ENCODE measurements at places on chromosomes 1 and 21. TPM values are rescaled to one million over a fixed set of nuclear protein-coding genes. Genes with fewer than 3 reads are reported as not detected.

Gene RNASEL
- total RNA-seq = 3.9 TPM

GRCh38 chr1:32937061-32937460, 27.5 kb downstream of the RNF19B start:
- DNase-seq = no peak

Gene HJV
- total RNA-seq = 80.5 TPM

Gene PTPRF
- 241 TPM for total RNA-seq

DNA sequence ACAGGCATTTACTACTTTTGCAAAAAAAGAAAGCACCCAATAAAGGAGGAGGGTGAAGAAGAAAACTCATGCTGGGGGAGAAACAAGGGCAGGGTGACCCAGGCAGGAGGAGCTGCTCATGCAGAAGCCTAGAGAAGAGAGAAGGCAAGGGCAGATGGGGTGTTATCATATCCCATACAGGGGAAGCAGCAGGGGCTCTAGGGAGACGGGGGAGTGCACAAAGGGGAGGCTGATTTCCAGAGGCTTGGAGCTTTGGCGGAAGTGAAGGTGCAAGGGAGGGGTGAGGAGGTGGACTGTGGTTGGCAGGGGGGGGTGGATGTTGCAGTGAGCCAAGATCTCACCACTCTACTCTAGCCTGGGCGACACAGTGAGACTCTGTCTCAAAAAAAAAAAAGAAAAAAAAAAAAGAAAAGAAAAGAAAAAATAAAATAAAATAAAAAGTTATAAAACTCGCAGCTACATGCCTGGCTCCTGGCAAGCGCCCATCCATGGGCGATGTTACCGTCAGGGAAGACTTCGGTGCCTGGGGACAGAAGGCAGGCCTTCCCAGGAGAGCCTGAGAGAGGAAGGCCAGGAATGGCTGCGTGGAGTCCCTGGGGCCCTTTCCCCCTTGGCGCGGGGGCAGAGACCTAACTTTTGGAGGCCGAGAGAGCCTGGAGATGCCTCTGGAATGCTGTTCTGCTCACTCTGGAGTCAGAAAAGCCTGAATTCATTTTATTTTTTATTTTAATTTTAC, 3.3 kb upstream of the FCN3 start:
- no peak for DNase-seq

GRCh38 chr1:172609528-172609927, 49.4 kb upstream of the FASLG start:
- no peak for DNase-seq

GRCh38 chr1:43861337-43861736, 72.3 kb upstream of the ARTN start:
- no peak for DNase-seq

GRCh38 chr1:179228783-179229213, 679 bp downstream of the ABL2 start:
- DNase-seq = peak; percentile 58

DNA sequence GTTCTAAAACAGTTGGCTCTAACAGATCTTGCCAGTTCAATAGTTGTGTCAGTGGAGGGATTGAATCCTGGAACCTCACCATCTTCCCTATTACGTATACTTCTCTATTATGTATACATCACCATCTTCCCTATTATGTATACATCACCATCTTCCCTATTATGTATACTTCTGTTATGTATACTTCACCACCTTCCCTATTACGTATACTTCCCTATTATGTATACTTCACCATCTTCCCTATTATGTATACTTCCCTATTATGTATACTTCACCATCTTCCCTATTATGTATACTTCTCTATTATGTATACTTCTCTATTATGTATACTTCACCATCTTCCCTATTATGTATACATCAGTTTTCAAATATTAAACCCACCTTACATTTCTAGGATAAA, 34.4 kb upstream of the HP1BP3 start:
- DNase-seq = no peak

GRCh38 chr1:158016651-158017335, 23.3 kb downstream of the KIRREL1 start:
- DNase-seq = no peak

Gene ALPL
- total RNA-seq = 3.3 TPM

GRCh38 chr1:51663105-51663504, 46.2 kb downstream of the OSBPL9 start:
- no peak for DNase-seq

DNA sequence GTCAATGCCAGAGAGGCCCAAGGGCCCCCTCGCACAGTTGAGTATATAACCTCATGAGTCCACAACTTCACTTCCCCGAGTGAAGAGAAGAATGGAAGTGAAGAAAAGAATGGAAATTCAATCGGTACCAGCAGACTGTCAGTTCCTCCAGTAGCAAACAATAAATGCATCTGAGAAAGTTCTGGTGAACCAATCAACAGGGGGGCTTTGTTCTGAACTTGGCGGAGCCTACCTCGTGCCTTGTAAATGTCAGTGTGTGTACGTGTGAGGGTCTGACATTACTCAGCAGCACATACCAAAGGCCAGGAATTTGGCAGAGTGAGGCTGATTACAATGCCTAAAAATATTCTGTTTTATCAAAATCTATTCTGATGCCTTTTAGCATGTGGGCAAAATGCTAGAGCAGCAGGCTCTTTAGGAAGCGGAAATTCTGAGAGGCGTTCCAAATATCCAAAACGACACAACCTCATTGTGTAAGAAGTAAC, 238.5 kb downstream of the LTN1 start:
- DNase-seq = no peak

DNA sequence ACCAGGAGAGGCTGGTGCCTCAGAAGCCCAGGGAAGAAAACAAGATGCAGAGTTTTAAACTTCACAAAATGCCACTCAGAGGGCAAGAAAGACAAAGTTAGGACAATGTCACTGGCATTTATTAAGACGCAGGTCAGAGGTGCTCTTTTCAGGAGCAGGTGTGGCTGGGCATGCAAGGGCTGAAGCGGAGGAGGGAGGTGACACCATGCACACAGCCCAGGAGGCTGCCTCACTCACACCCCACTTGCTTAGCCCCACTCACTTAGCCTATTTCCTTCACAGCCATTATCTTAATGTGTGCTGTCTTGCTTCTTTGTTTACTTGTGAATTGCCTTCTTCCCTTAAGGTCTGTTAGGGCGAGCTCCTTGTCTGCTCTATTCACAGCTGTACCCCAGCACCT, 17.2 kb downstream of the HIVEP3 start:
- DNase-seq = no peak

- no peak for DNase-seq
Measured at GRCh38 chr21:40566486-40566885, 280.5 kb downstream of the DSCAM start.

DNA sequence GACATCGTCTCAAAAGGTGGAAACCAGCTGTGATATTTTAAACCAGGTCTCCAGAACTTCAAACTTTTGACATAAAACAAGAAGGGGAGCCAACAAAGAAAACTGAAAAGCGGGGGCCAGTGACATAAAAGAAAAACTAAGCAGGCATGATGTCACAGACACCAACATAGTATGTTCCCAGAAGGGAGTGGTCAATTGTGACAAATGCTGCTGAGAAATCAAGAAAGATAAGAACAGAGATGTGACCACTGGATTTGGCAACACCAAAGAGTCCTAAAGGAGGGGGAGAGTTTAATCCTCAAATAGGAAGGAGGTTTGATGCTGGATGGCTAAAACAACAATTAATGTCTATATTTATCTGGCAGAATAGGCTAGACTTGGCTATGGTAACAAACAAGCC, 2.3 kb upstream of the RNF19B start:
- DNase-seq = no peak

Gene C1orf216
- total RNA-seq = 2.9 TPM

- DNase-seq = no peak
Measured at GRCh38 chr1:188689542-188689941, 1788.1 kb downstream of the BRINP3 start.

DNA sequence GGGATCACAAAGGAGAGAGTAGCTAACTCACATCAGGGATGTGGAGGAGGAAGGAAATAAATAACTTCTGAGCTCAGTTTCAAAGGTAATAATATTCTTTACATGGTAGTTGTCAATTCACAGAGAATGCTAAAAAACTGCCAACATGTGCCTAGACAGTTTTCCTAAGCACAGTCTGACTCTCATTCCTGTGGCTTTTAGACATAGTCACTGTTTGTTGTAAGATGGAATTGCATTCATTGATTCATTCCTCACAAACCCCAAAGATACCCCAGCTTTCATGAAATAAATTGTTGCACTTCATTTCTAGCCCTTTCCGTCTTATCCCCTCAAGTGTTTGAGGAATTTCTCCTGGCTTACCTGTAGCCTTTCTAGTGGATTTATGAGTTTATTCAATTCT, 263.9 kb downstream of the NTNG1 start:
- DNase-seq = no peak

GRCh38 chr1:212977781-212978645, 27.7 kb downstream of the VASH2 start:
- peak; percentile 14 for DNase-seq

- DNase-seq = no peak
Measured at GRCh38 chr1:155127967-155128754, 485 bp downstream of the EFNA1 start.

DNA sequence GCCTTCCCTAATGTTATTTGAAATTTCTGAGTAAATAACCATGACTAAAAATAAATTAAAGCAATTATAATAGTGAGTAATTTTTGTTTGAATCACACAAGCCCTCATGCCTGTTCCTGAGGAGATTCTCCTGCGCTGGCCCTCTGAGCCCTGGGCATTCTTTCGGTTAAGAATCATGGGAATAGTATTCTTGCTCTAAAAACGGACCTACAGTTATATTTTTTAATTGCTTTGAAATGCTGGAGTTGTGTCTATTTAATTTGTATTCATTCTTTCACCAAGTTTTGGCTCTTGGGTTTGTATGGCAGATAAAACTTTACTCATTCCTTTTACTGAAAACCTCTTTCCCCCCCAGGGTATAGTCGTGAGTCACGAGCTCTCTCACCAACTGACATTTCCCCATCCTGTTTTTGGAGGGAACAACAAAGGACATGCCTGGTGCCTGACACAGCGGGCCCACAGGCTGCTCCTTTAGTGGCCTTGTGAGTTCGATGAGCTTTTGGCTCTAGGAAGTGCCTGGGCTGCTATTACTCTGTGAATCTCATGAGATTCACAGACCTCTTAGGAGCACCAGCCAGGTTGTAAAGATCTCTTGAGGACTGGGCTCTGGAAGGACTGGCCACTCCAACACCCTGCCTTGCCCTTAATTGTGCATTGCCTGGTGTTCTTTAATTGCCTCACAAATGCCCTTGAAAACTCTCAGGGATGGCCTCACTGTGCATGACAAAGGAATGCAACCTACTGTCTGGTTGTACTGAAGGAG, 58.6 kb downstream of the DDR2 start:
- no peak for DNase-seq

DNA sequence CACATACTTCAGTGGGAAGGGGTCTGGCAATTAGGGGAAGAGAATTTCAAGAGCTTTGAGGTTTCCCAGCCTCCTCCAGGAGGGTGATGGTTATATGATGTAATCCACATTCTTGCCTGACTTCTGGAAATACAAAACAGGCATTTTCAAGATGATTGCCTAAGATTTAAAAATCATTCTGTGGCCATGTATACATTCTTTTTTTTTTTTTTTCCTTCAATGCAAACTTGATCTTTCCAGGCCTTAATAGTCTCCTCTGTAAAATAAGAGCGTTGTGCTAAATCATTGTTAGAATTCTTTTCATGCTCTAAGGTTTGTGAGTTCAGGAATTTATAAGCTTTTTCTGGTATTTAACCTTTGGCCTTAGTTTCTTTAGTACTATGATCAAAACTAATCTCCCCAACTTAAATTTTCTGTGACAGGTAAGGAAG, 192.3 kb upstream of the HMCN1 start:
- DNase-seq = no peak

DNA sequence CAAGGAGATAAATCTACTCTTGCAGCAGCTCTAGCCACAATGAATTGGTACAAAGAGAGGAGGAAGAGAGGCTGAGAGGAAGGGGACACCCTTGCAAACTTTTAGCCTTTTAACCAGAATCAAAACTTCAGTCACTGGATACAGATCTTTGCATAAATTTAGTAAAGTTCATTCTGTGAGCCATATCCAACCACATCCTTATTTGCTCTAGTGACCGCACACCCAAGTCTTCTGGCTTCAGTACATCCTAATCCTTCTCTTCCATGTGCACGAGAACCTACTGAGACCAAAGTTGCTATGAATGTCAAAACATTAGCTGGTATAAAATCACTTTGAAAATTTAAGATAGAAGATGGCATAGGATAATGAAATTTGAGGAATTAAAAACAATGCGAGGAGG, 21.9 kb upstream of the PLD5 start:
- no peak for DNase-seq

DNA sequence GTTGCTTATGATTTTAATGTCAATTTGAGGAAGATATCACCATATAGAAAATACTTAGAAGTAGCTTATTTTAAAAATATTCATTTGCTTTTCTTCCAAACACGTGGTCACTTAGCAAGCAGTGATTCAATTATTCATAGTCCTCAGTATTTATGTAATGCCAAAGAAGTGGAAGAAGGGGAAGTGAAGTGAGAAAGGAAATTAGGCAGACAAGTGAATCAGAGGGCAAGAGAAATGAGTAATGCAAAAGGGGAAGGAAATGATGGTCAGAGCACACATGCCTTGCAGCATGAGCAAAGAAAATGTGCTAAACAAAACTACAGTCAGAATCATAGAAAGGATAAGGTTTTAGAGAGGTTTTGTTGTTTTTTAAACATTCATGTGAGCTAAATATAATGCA, 31.8 kb downstream of the SDCCAG8 start:
- DNase-seq = no peak

DNA sequence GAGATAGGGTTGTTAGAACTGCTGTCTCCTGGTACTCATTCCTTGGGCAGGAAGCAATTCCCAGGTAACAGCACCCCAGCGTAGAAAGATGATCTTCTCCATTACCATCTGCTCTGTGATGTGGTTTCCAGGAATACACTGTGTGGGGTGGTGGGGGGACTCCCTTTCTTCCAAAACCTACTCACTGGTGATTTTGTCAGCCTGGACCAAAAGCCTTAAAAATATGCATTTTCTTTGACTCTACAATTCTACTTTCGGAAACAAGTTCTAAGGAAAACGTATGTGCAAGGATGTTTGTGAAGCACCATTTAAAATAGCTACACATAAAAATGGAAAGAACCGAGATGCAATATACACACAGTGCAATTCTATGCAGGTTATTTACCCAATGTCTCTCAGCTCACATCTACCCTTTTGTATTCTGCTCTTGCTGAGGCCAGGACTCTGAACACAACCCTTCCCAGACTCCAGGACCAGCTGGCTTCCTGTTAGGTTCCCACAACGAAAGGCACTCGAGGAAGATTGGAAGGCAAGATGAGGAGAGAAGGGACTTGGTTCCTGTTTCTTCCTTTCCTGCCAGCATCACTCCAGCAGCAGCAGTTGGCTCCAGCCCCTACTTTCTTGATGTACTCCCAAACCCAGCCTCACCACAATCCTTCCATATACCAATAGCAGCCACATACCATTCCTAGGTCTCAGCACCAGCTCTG, 33.0 kb upstream of the GJB5 start:
- no peak for DNase-seq

Gene TNNI3K
- total RNA-seq = 0.09 TPM

DNA sequence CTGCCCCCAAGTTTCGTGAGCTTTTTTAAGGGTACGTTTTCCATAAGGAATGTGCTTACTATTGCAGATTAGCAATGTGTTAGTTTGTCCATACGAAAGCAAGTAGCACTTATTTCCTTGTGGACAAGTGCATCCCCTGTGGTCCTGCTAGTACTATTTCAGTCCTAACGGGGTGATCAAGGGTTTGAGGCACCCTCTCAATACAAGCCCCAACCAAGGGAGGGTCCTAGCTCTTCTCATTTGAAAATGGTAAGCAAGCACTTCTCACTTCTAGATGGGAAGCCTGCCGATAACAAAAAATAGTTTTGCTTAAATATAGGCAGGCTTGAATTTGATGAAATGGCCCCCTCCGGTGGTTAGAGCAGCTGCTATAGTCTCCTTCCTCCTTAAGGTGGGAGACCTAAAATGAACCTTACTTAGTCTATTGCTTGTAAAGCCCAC, 64.0 kb upstream of the HMCN1 start:
- DNase-seq = no peak

Gene ADSS2
- 17.3 TPM for total RNA-seq

Data from liver (tissue), 10 donors.